ENCODE measurements at places on chromosomes 1 and 21.

- peak; percentile 43 for DNase-seq
Measured at GRCh38 chr1:1182491-1183220, 9.0 kb downstream of the TTLL10 start.

DNA sequence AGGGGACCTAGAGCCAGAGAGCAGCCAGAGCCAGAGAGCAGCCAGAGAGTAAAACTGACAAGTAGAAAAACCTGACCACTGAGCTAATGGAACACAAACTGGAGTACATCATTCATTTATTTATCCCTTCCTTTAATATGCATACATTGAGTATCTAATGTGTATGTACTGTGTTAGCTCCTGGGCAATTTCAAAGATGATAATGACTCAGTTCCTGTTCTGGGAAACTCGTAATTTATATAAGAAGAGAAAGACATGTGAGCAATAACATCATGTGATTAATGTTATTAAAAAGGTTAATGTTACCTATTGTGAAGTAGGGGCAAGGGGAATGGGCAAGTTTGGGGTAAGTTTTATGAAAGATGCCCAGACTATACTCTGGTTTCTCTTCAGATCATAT is 199.9 kb downstream of the TNR start:
- DNase-seq, result no peak

DNA sequence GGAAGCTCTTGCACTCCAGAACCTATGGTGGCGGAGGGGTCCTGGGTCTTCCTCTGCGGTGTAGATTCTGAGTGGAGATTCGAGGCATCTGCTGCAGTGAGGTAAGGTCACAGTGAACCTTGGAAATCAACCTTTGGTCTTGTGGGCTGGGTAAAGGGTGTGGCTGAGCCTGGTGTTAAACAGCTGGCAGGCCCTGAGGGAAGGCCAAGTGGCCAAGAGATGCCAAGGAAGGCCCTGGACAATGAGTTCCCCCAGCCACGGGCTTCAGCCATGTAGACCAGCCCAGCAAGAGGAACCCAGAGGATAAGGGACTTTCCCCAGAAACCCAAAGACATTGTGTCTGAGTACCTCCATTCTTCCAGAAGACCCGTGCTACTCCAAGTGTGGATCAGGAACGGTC is 137.2 kb upstream of the ETS2 start:
- DNase-seq, result no peak

DNA sequence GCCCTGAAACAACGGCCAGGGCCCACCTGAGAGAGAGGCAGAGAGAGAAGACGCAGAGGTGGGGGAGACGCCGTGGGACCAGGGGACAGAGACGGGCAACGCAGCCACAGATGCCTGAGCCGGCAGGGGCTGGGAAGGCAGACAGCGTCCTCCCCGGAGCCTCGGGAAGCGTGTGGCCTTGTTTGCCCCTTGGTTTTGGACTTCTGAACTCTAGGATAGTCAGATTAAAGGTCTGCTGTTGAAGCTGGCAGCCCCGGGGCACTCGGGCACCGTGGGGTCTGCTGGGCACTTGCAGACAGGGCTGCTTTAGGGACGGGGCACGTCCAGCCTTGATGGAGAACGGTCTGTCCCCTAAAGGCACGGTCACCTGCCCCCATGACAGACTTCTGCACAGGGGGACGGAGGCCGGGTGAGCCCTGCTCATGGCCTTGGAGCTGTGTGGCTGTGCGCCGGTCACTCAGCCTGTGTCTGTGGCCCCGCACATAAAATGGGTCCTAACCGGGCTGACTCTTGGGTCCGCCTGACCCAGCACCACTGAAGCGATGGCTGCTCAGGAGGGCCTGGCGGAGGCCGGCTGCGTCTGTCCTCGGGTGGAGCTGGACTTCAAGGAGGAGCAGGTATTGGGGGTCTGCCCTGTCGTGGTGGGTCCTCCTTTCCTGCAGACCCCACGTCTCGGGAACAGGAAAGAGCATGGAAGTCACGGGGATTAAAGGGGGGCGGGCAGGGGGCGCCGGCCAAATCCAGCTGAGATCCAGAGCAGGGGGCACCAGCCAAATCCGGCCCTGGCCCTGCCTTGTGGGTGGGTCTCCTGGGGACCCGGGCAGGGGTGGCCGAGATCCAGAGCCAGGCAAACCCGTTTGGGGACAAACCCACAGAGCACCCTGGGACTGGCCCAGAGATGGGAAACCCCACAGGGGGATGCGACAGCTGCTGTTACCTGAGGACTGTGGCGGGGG is 9.6 kb upstream of the RNF223 start:
- DNase-seq, result peak; percentile 42

DNA sequence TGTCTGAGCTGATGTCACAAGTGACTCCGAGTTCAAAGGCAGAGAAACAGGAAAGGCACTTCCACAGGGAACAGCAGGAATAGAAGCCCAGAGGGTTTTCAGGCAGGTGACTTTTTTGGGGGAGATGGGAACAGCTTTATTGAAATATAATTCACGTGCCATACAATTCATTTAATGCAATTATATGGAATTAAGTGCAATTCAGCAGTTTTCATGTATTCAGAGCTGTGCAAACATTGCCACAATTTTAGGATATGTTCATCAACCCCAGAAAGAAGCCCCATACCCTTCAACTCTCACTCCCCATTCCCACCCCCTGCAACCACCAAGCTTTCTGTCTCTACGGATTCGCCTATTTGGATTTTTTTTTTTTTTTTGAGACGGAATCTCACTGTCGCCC is 17.0 kb downstream of the KCNAB2 start:
- no peak for DNase-seq

DNA sequence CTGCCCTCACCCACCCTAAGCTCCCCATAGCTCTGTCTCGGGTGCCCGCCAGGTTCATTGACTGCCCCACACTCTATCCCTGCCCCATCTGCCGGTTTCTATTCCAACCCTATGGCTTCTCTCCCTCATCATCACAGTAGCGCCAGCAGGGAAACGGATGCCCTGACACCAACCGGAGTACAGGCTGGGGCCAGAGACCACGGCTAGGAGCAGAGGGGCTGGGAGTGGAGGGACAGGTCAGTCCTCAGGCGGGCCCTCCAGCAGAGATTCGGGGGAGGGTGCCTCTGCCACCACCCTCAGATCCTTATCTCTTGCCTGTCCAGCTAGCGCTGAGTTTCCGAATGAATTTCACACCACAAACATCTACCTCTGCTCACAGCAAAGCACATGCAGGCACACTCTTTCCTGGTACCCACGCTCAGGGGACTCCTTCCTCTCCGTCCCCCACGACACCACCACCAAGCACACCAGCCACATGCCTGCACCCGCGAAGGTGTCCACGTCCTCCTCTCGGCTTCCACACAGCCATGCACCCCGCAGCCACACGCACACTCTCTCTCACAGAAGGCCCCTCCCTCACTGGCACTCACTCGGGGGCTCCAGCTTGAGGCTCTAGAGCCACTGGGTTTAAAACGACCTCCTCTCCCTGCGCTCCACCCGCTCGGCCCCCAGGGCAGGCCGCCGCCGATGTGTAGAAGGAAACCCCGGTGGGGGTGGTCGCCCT is 7.2 kb downstream of the TAL1 start:
- no peak for DNase-seq

DNA sequence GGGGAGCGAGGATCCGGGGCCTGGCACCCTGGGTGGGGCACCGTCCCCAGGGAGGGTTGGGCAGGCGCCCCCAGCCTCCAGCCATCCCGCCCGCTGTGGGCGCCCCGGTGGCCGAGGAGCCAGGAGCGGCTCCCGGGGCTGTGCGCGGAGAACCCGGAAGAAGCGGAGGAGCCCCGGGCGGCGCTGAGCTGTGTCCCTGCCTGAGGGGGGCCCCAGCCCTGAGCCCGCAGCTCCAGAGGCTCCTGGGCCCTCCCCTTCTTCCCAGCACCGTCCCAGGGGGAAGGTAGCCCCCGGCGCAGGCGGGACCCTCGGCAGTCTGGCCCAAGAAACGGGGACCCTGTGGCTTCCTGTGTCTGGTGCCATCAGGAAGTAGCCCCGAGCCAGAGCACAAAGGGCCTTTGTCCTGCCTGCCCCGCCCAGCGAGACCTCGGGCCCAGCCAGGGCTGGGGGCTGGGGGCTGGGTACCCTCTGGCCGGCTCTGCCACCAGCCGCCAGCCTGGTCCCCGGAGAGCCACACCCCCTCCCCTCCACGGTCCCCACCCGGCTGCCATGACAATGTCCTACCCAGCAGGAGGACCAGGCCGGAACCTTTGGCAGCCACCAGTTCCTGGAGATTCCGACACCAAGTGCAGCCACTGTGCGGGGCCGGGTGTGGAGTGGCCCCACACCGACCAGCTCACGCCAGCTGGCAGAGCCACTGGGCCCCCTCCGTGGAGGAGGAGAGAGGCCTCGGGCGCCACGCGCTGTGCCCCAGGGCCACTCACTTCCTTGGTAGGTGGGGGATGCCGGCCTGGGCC is 15.6 kb upstream of the TTLL10 start:
- peak; percentile 77 for DNase-seq

- no peak for DNase-seq
Measured at GRCh38 chr1:179090522-179090921, 8.7 kb downstream of the TOR3A start.

DNA sequence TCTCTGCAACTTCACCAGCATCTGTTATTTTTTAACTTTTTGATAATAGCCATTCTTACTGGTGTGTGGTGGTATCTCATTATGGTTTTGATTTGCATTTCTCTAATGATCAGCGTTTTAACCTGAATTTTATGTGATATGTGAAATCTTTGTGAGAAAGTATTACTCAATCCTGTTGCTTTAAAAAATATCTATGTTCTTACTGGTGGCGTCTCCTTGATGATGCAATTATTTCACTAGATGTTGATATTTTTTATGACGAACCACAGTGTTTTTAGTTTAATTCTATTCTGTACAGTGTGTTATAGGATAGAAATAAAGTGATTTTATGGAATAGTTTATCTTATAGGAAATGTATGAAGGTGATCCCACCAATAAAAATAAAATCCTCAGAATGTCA is 54.7 kb upstream of the GPR88 start:
- no peak for DNase-seq

DNA sequence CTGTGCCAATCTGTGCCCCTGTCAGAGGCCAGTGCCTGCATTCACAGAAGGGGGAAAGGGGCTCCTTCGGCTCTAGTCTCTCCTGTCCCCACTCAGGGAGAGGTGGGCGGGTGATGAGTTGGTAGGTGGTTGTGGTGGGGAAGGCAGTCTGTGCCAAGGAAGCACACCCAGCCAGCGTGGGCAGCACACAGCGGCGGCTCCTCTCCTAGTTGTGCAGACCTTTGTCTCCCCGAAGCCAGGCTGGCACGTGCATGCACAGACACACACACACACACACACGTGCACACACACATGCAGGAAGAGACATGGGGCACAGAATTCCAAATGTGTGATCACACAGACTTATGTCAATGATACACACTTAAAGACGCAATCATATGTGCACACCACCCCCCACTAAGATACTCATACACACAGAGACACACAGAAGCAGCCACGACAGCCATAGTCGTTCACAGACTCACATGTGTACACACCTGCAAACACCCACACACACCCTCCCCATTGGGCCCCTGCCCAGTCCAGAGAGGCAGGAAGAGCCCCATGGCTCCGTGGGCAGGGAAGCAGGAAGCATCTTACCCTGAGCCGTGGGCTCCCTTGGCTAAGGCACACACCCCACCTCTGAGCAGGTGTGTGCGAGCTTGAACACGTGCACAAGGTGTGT is 16.4 kb downstream of the RIMS3 start:
- no peak for DNase-seq

DNA sequence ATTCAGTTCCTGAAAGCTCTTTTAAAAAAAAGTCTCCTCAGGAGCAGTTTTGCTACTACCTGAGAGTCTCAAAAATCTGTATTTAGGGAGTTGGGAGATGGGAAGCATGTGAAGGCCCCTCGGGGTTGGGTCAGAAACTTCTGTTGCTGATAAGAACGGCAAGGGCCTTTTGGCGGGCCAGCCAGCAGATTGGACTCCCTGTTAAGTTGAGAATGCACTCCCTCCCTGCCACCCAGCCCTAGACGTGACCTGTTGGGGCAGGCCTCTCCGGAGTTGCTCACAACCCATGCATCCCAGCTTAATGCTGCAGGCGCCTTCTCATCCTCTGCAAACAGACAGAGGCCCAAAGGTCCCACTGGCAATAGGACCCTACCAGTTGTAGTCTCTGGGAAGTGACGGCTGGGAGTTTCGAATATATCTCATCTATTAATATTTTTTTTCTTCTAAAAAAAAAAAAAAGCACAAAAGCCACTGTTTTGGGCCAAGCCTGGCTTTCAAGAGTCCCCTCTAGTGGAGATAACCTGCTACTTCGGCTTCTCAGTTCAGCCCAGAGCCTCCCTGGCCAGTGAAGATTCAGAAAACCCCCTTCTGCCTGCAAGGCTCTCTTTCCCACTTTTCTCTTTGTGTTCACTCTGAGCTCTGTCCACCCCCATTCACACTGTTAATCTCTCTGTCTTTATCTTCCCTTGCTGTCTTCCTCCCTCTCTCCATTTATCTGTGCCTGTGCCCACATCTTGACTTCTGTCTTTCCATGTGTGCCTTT is 5.3 kb downstream of the PLXNA2 start:
- no peak for DNase-seq

DNA sequence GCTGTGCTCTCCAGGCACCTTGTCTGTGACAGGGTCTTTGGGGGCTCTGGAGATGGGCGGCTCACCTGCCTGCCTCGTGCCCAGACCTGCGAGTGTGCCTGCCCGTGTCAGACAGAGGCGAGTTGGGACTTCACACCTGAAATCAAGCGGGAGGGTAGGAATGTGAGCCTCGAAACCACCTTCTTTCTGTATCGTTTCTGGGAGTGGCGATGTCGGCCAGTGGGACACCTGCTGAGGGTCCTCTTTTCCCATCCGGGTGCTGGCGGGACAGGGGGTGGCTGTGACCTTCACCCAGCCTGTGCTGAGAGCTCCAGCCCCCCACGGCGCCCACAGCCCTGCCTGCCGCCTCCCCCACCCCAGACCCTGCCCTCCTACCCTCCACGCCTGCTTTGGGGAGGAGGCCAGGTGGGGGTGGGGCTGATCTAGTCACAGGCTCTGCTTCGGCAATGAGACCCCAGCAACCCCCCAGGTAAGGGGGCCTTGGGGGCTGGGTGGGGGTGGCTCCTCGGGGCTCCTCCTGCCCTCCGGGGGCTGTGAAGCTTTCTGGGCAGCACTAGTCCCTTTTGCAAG is 15.6 kb upstream of the FAAP20 start:
- no peak for DNase-seq

- DNase-seq, result no peak
Measured at GRCh38 chr1:92709738-92710137, 75.2 kb downstream of the EVI5 start.

DNA sequence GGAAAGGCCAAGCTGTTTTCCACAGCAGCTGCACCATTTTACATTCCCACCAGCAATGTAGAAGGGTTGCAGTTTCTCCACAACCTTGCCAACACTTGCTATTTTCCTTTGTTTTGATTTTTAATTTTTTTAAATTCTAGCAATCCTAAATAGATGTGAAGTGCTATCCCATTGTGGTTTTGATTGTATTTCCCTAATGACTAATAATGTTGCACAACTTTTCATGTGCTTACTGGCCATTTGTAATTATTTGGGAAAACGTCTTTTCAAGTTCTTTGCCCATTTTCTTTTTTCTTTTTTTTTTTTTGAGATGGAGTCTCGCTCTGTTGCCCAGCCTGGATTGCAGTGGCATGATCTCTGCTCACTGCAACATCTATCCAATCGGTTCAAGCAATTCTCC is 53.9 kb downstream of the VCAM1 start:
- DNase-seq, result no peak
